ENCODE measurements at places on chromosomes 11 and 22.
A peak's percentile ranks its signal among the peaks of the same experiment; 100 is the strongest.

GRCh38 chr11:36565031-36565610 is 2.7 kb upstream of the RAG1 start:
- DNase-seq, result no peak
- no peak overlapping the region for H3K27ac ChIP-seq
- H3K36me3 ChIP-seq, result no peaks in the 10 kb centered on the region
- H3K4me3 ChIP-seq, result no peak overlapping the region
- no peaks in the 10 kb centered on the region for H3K27me3 ChIP-seq

DNA sequence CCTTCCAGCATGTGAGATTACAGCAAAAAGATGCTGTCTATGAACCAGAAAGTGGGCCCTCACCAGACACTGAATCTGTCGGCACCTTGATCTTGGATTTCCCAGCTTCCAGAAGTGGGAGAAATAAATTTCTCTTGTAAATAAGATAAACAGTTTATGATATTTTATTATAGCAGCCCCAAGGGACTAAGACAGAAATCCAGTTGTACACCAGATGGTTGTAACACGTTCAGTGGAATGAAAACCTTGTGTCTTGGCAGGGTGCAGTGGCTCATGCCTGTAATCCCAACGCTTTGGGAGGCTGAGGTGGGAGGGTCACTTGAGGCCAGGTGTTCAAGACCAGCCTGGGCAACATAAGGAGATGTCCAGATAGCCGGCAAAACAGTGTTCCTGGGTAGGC is 61.8 kb downstream of the MCHR1 start:
- no peak overlapping the region for H3K4me3 ChIP-seq
- no peak for DNase-seq
- peaks cover 6% of the 10 kb centered on the region for H3K4me1 ChIP-seq
- H3K27ac ChIP-seq, result no peak overlapping the region
- no peaks in the 10 kb centered on the region for H3K27me3 ChIP-seq

- H3K27ac ChIP-seq, result no peak overlapping the region
- DNase-seq, result no peak
- no peaks in the 10 kb centered on the region for H3K36me3 ChIP-seq
- no peak overlapping the region for H3K4me3 ChIP-seq
These were observed 171.0 kb upstream of the ARHGAP20 start for GRCh38 chr11:110883256-110883655.

DNA sequence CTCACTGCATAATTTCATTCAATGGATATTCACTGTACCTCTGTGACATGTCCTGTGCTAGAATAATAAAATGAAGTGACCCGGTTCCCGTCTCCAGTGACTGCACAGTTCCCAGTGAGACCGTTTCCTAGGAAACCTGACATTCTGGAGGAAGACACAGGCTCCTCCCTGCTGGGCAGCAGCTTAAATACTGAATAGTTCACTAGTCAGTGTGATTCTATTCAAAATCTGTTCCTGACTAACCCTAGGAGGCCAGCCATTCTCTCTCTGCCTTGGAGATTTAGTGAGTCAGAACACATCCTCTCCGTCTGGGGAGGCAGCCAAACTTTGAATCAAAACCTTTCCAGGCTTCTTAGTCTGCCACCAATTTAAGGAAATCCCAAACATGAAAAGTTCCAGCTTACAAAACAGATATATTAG is 11.3 kb downstream of the TRIM66 start:
- H3K4me3 ChIP-seq, result no peak overlapping the region
- no peaks in the 10 kb centered on the region for H3K4me1 ChIP-seq
- no peaks in the 10 kb centered on the region for H3K27me3 ChIP-seq
- DNase-seq, result no peak

GRCh38 chr11:64347193-64347867 is 7.3 kb downstream of the CCDC88B start:
- no peaks in the 10 kb centered on the region for H3K36me3 ChIP-seq
- H3K4me3 ChIP-seq, result no peak overlapping the region
- H3K27ac ChIP-seq, result no peak overlapping the region
- peaks cover 8% of the 10 kb centered on the region for H3K4me1 ChIP-seq
- no peak for DNase-seq
- no peaks in the 10 kb centered on the region for H3K27me3 ChIP-seq

DNA sequence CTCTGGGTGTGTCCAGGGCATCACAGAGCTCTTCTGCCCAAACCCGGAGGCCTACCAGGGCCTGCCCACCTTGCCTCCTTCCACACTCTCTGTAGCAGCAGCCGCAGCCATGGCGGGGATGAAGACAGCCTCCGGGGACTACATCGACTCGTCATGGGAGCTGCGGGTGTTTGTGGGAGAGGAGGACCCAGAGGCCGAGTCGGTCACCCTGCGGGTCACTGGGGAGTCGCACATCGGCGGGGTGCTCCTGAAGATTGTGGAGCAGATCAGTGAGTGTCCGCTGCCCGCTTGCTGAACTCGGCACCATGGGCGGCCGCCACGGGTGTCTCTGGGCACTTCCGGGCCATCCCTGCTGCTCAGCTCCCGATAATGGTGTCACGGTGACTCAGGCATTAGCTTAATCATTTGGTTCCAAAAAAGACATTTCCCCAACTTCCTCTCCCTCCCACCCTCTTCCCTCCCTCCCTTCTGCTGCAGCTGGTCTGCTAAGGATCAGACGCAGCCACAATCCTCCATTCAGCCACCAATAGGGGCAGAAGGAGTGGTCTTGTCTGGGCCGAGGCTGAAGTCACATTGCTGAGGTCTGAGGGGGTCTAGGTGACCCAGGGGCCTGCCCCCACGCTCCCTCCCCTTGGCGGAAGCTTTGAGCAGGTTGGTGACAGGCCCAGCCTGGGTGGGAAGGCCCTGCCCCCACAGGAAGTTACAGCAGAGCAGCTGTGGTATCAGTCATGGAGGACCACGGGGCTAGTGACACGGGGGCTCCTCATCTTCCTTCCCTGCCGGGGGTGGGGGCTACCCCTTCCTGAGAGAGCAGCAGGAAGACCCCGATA is 950 bp downstream of the FERMT3 start:
- H3K4me1 ChIP-seq, result peaks cover 70% of the 10 kb centered on the region
- H3K27ac ChIP-seq, result peak overlapping the region; percentile 100
- peak overlapping the region; percentile 77 for H3K4me3 ChIP-seq
- H3K27me3 ChIP-seq, result no peaks in the 10 kb centered on the region

DNA sequence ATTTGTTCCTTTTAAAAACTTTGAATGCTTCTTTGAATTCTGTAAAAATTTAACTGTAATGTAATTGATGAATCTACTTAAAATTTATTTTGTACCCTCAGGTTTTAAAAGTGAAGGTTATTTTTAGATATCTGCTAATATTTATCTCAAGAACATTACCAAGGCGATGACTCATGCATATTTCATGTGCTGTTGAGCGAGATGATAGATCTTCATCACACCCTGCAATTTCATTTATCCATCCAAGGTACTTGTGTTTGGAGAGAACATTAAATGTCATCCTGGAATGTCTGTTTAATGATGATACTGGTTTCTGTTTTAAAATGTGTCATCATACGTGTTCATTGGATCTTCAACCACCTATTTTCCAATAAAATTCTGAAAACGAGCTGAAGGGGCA is 6.7 kb upstream of the OOSP4A start:
- H3K27me3 ChIP-seq, result no peaks in the 10 kb centered on the region
- no peak overlapping the region for H3K4me3 ChIP-seq
- no peaks in the 10 kb centered on the region for H3K4me1 ChIP-seq
- H3K27ac ChIP-seq, result no peak overlapping the region
- peak; percentile 18 for DNase-seq

- no peak overlapping the region for H3K4me3 ChIP-seq
- H3K36me3 ChIP-seq, result no peaks in the 10 kb centered on the region
- H3K27ac ChIP-seq, result no peak overlapping the region
- no peaks in the 10 kb centered on the region for H3K27me3 ChIP-seq
- no peaks in the 10 kb centered on the region for H3K4me1 ChIP-seq
These were observed 53.1 kb upstream of the SHISAL1 start for GRCh38 chr22:44365832-44366231.

GRCh38 chr11:123354371-123354975 is 75.6 kb upstream of the GRAMD1B start:
- no peak for DNase-seq
- no peaks in the 10 kb centered on the region for H3K4me1 ChIP-seq
- no peak overlapping the region for H3K4me3 ChIP-seq

- no peak overlapping the region for H3K4me3 ChIP-seq
- no peaks in the 10 kb centered on the region for H3K36me3 ChIP-seq
- H3K4me1 ChIP-seq, result no peaks in the 10 kb centered on the region
These were observed 72.1 kb upstream of the CD82 start for GRCh38 chr11:44493383-44493782.

DNA sequence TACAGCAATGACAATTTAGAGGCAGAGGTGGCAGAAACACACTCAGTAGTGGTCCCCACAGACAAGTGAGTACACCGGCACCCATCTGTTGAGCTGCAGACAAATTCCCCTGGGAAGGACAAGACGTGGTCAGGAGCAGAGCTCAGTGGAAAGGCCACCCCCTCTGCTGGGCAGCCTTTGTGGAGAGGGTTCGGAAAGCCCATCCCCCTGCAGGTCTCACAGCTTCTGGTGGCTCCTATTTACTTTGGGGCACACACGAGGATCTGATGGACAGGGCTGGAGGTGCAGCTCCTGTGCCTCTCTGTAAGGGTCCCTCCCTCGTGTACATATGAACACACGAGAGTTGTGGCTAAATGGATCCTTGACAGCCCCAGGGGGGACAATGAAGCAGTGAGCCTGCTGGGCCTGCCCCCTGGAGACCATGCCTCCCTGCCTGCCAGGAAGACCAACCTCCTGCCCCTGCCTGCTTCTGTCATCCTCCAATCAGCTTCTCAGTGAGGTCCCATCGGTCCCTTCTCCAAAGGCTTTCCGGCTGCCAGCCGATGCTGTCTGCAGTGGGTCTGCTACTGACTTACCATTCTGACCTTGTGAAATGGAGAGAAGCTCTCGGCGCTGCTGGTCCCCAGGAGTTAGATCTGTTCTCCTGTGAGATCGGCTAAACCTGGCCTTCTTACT is 161.5 kb downstream of the CACNA1I start:
- no peak overlapping the region for H3K4me3 ChIP-seq
- no peak for DNase-seq

DNA sequence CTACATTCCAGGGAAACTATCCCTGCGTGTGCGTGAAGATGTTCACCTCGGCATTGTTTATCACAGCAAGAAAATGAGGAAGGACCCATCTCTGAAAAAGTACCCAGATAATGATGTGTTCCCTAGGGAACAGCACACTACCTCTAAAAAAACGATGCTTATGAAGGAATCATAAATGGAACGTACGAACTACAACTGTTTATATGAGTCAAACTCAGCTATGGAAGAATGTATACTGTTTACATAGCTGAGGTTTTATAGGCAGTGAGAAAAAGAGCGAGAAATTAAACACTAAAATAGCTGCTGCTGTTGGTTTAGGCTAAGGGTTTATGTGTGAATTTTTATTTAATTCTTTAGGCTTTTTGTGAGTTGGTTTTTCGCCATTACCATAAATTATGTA is 48.9 kb downstream of the APOL1 start:
- H3K4me3 ChIP-seq, result no peak overlapping the region
- H3K27me3 ChIP-seq, result no peaks in the 10 kb centered on the region
- no peak for DNase-seq
- peaks cover 91% of the 10 kb centered on the region for H3K36me3 ChIP-seq
- no peak overlapping the region for H3K27ac ChIP-seq
- H3K4me1 ChIP-seq, result no peaks in the 10 kb centered on the region

DNA sequence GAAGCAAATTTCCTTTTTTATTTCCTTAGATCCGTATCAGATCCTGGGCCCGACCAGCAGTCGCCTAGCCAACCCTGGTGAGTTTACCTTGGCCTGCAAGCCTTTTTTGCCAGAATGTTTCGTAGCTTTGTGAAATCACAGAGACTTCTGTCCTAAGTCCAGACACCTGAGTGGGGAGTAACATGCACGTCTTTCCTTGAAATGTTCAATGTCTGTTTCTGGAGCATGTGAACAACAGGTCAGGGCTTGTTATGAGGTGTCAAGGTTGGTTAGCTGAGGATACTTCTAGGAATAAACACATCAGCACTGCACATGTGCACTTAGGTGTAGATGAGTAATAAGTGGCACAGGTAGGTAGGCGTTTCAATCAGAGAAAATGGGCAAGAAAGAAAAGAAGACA is 58.0 kb downstream of the KCNJ1 start:
- H3K36me3 ChIP-seq, result no peaks in the 10 kb centered on the region
- no peak for DNase-seq
- H3K27me3 ChIP-seq, result no peaks in the 10 kb centered on the region
- no peaks in the 10 kb centered on the region for H3K4me1 ChIP-seq

GRCh38 chr22:46547179-46547882 is 9.9 kb upstream of the CELSR1 start:
- DNase-seq, result no peak
- H3K36me3 ChIP-seq, result no peaks in the 10 kb centered on the region
- no peak overlapping the region for H3K27ac ChIP-seq
- H3K27me3 ChIP-seq, result peaks cover 44% of the 10 kb centered on the region
- peaks cover 2% of the 10 kb centered on the region for H3K4me1 ChIP-seq
- H3K4me3 ChIP-seq, result no peak overlapping the region

GRCh38 chr11:27933992-27934829 is 173.7 kb downstream of the KIF18A start:
- H3K36me3 ChIP-seq, result no peaks in the 10 kb centered on the region
- DNase-seq, result no peak
- no peak overlapping the region for H3K4me3 ChIP-seq
- no peak overlapping the region for H3K27ac ChIP-seq
- H3K4me1 ChIP-seq, result no peaks in the 10 kb centered on the region

GRCh38 chr11:97163631-97164191 is 773.9 kb downstream of the JRKL start:
- no peak overlapping the region for H3K27ac ChIP-seq
- no peaks in the 10 kb centered on the region for H3K27me3 ChIP-seq
- no peaks in the 10 kb centered on the region for H3K36me3 ChIP-seq
- H3K4me3 ChIP-seq, result no peak overlapping the region
- no peaks in the 10 kb centered on the region for H3K4me1 ChIP-seq
- DNase-seq, result no peak

- no peak overlapping the region for H3K4me3 ChIP-seq
- no peaks in the 10 kb centered on the region for H3K27me3 ChIP-seq
These were observed 2.1 kb downstream of the LGALS12 start for GRCh38 chr11:63508009-63508408.

DNA sequence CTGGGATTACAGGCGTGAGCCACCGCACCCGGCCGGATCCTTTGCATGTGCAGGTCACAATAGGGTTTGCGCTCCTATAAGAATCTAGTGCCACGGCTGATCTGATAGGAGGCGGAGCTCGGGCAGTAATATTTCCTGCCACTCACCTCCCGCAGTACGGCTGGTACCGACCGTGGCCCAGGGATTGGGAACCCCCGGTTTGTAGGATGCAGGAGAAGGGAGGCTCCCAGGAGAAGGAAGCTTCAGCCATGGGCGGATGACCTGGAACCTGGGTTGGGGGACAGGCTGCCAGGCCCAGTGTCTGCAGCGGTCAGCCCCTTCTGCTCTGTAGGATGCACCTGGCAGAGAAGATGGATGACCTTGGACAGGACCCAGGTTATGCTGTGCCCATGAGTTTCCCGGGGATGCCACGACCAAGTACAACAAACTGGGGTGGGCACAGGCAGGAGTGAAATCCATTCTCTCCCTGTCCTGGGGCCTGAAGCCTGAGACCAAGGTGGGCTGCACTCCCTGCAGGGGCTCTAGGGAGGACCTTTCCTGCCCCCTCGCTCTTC is 818.9 kb downstream of the BRD1 start:
- no peaks in the 10 kb centered on the region for H3K4me1 ChIP-seq
- DNase-seq, result no peak
- H3K36me3 ChIP-seq, result no peaks in the 10 kb centered on the region
- no peak overlapping the region for H3K27ac ChIP-seq
- no peak overlapping the region for H3K4me3 ChIP-seq
- H3K27me3 ChIP-seq, result no peaks in the 10 kb centered on the region
